ENCODE measurements at places on chromosomes 1 and 21. TPM values are rescaled to one million over a fixed set of nuclear protein-coding genes. Genes with fewer than 3 reads are reported as not detected.

GRCh38 chr21:38949070-38949380 is 143.3 kb downstream of the ETS2 start:
- no peak for DNase-seq

- no peak for DNase-seq
Observed at GRCh38 chr21:20554785-20555184, 443.4 kb upstream of the NCAM2 start.

DNA sequence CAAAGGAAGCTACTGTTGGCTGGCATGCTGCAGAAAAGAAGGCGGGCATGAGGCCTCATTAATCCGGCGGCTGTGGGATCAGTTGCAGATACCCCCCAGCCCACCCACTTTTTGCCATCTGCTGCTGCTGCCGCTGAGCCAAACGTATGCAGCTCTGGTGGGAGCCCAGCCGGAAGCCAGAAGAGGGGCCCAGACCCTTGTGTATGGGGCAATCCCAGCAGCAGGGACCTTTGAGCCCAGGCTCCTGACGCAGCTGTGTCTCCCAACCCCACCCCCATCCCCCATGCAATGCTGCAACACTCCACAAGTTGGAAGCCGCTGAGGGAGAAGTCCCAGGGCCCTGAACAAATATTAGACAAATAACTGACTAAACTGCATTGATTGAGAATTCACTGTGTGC is 106.0 kb downstream of the ELAVL4 start:
- no peak for DNase-seq

DNA sequence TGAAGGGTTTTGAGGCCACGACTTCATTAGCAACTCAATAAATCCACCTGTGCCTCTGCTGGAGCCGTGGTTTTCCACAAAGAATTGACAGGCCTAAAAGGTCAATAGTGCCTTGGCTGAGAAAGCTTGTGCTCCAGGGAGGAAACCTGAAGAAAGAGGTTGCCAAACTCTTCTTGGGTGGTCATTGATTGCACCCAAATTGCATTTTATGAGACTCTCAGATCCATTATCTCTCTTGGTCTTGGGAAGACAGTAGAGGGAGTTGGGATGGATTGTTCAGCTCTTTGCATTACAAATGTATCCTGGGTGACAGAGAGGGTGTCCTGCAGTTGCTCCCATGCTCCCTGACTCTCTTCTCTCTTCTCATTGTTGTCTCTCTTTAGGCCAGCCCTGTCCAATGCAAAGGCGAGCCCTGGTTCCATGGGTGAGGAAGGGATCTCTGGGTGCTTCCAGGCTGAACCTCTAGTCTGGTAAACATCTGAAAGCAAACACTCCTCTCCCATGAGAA is 46.1 kb upstream of the HTR1D start:
- no peak for DNase-seq

GRCh38 chr1:25780318-25781129 is 19.5 kb upstream of the SELENON start:
- DNase-seq, result peak; percentile 36

GRCh38 chr1:29397981-29398380 is 161.7 kb downstream of the PTPRU start:
- DNase-seq, result no peak

TPTE gene
- 5.9 TPM for total RNA-seq
